ENCODE measurements at places on chromosomes 4 and X.

- DNase-seq, result no peak
Observed at GRCh38 chr4:104973708-104974107, 173.0 kb upstream of the TET2 start.

DNA sequence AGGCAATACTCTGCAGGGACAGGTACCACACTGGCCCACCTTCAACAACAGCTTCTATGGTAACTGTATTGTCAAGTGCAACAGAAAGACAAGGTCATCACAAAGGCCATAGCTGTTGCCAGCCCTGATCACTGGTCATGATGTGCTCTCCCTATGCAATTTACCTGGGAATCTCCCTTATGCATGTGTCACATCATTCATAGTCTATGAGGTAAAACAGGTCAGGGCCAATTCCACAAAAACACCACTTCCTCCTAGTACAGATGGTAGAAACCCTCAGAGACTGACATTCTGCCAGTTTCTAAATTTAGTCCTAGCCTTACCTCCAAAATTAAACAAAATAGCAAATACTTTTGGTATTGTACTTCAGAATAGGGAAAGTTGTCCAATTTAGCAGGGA, 132.8 kb downstream of the MGST2 start:
- no peak for DNase-seq

GRCh38 chr4:4427121-4427870, 40.4 kb downstream of the NSG1 start:
- peak; percentile 92 for DNase-seq

- DNase-seq, result peak; percentile 80
Observed at GRCh38 chr4:173167758-173168395, 734 bp upstream of the GALNT7 start.

GRCh38 chr4:60327651-60328050, 872.5 kb upstream of the ADGRL3 start:
- no peak for DNase-seq

- DNase-seq, result no peak
Observed at GRCh38 chrX:132497432-132497831, 8.6 kb upstream of the MBNL3 start.

- DNase-seq, result no peak
Observed at GRCh38 chrX:10570601-10571000, 49.8 kb downstream of the MID1 start.

Data from endodermal cell (in vitro differentiated cells).